ENCODE measurements at places on chromosomes 16 and 17. TPM values are rescaled to one million over a fixed set of nuclear protein-coding genes. Genes with fewer than 3 reads are reported as not detected.

The PRR35 gene
- total RNA-seq = not detected

The FOXN1 gene
- not detected for total RNA-seq

The PPM1E gene
- total RNA-seq = not detected

The ZP2 gene
- total RNA-seq = not detected

The TNP2 gene
- total RNA-seq = not detected

The SLC5A10 gene
- total RNA-seq = not detected

The OGFOD3 gene
- 51.6 TPM for total RNA-seq

The TP53TG3C gene
- total RNA-seq = 1.8 TPM

The C1QTNF8 gene
- not detected for total RNA-seq

The MPP3 gene
- total RNA-seq = 19.5 TPM

The AOC3 gene
- 51.6 TPM for total RNA-seq

The DLX3 gene
- not detected for total RNA-seq

The GNGT2 gene
- 1.2 TPM for total RNA-seq

The APPBP2 gene
- 27.0 TPM for total RNA-seq

The RASD1 gene
- total RNA-seq = 217 TPM

The TBC1D3E gene
- not detected for total RNA-seq

The CDH3 gene
- total RNA-seq = 3.8 TPM

The ZNF597 gene
- 2.7 TPM for total RNA-seq

The MYLK3 gene
- 0.22 TPM for total RNA-seq

The IRF8 gene
- 30.3 TPM for total RNA-seq

The FMNL1 gene
- 23.5 TPM for total RNA-seq

The EXOC3L1 gene
- total RNA-seq = 2.1 TPM

The PRAC2 gene
- not detected for total RNA-seq

The SOX15 gene
- 3.6 TPM for total RNA-seq

The CA5A gene
- not detected for total RNA-seq

The G6PC1 gene
- not detected for total RNA-seq

The C16orf92 gene
- total RNA-seq = not detected

The BRIP1 gene
- total RNA-seq = 1.2 TPM

The KRT28 gene
- not detected for total RNA-seq

The SMURF2 gene
- total RNA-seq = 18.2 TPM

The GFAP gene
- total RNA-seq = 9.0 TPM

The METTL9 gene
- total RNA-seq = 160 TPM

The KRT17 gene
- not detected for total RNA-seq

The KRT36 gene
- total RNA-seq = not detected

The TMIGD1 gene
- total RNA-seq = not detected

The NGFR gene
- total RNA-seq = 205 TPM

The TBC1D3K gene
- not detected for total RNA-seq

The MMP2 gene
- 249 TPM for total RNA-seq

The ITGAD gene
- total RNA-seq = under 0.01 TPM

The HAP1 gene
- 0.98 TPM for total RNA-seq

The MILR1 gene
- 6.1 TPM for total RNA-seq

The LITAFD gene
- total RNA-seq = not detected

The CSH1 gene
- not detected for total RNA-seq

The TP53 gene
- total RNA-seq = 32.1 TPM

The CPNE7 gene
- not detected for total RNA-seq
